NCI-H1436 treated with DMSO at 0.1 percent for 48 hours (cell line): ENCODE measurements at places on chromosomes 16 and 17.

DNA sequence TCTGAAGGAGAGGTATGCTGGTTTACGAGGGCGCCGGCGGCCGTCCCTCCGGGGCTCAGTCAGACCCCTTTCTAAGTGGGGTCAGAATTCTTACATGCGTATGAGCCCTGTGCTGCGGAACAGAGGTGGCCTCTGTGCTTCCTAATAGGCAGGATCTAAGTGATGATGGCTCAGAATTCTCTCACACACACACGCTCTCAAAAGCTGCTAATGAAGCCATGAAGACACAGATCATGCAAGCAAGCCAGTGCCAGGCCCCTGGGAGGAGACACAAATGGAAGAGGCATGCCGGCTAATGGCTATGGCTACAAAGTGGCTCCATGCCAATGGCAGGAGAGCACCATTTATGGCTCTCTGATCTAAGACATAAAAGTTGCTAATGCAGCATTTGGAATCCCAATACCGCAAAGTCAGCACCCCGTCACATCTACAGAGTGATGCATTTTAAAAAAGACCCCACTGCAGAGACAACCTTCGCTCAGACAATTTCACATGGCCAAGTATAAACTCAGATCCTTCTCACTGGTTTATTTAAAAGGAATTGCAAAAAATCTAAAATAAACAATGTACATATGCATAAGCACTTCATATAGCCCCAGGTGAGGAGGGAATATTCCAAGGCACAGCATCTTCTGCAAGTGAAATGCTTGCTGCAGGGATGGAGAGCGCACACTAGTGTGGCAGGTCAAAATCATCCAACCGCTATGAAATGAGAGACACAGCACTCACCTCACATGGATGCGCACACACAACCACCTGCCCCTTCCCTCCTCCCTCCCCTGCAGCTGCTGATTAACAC, 24.5 kb downstream of the NPLOC4 start:
- no peak for DNase-seq

- DNase-seq, result no peak
Observed at GRCh38 chr17:79923974-79924638, 84.9 kb upstream of the CBX4 start.

- no peak for DNase-seq
Observed at GRCh38 chr16:49600536-49600935, 226.9 kb downstream of the C16orf78 start.

DNA sequence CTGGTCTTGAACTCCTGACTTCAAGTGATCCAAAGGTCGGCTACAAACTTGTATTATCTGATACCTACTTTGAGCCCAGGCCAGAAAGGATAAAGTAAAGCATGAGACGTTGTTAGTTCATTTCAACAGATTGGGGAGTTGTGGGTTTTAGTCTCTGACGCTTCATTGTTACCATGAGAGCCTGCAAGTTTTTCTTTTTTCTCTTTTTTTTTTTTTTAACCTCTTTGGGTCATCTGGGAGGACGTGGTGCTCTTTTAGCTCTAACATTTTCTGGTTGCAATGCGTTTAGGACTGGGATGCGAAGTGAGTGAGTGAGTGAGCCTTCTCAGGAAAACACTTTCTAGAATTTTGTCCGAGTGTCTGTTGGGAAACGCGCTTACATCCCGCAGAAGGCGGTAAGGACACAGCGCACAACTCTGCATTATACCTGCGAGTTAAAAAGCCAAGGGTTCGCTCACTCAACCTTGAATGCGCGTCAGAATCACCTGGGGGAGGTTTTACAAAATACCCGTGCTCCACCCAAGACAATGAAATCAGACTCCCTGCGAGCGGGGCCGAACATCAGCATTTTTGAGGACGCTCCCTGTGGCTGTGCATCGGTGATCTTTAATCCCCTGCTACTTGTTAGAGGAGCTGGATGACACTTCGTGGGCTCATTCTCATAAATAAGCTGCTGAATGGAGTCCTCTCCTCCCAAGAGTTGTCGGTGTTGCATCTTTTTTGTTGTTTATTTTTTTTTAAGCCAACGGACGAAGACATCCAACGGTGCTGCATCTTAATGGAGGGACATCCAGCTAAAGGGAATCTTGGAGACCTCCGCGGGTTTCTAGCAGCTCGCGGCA, 629 bp upstream of the RNF135 start:
- DNase-seq, result no peak

DNA sequence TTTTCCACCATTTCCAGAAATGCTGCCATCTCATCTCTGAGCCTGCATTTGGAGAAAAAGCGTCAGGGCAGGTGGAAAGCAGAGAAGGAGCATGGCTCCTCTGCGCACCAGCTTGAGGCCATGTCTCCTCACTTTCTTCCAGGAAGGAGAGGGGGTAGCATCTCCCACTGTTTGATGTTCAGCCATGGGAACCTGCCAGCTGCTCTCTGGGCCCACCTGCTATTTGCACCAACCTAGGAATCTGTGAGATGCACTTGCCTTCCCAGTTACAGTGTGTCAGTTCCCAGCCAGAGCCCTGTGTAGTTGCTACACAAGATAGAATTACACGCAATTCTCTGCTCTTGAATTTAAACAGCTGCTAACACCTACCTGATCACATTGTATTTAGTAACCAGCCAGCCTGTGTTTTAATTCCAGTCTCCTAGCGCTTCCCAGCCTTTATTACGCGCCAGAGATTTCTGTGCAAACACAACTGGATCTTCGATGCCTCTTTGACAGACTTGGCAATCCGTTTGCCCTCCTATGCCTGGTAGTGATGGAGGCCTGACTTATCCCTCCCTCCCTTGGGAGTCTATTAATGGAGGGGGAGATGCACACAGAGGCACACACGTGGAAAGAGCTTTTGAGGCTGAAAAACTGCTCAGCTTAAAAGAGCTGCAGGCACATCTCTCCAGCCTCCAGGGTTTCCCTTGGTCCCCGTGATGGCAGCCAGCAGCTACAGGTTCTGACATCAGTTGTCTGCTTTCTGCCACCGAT, 98.1 kb upstream of the SEC14L1 start:
- peak; percentile 70 for DNase-seq

DNA sequence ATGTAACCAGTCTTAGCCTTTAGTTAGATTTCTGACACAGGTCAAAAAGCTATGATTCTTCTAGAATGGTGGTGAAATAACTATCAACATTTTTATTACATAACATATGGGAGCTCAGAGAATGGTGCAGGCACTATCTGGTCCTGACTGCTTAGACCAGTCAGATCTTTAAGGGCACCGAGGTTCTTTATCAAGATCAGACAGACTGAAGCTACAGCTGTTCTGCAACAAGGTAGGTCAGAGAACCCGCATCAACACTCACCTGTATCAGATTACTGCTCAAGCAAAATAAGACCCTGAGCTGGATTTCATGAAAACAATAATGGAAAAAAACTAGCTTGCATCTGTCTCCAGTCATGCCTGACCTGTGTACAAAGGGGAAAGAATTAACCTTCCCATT, 160.4 kb downstream of the KCNJ2 start:
- no peak for DNase-seq

DNA sequence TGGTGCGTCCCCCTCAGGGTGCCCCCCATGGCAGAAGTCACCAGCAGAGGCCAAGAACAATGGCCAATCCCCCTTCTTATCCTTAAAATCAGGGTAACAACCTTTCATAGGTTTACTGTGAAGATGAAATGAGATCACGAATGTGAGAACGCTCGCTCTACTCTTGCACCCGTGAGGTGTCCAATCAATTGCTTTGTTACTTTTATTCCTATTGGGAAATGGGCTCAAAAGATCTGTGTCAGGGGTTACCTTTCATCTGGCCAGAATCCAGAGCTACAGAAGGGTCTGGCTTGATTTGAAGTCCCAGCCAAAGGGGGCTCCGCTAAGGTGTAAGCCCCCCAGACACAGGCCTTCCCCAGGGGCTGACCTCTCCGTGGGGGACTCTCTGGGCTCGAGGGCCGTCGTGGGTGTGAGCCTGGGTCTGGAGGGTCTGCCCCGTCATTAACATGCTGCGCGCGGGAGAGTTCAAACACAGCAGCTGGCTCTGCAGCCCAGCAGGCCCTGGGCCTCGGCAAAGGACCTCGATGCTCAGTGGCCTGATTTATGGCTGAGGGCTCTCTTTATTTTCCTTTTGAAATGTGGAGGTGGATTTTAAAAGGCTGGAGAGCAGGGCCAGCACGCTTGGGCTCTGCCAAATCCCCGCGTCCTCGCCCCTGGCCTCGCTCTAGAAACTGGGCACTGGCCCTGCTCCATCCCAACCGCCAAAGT, 10.4 kb downstream of the ABR start:
- DNase-seq, result no peak

DNA sequence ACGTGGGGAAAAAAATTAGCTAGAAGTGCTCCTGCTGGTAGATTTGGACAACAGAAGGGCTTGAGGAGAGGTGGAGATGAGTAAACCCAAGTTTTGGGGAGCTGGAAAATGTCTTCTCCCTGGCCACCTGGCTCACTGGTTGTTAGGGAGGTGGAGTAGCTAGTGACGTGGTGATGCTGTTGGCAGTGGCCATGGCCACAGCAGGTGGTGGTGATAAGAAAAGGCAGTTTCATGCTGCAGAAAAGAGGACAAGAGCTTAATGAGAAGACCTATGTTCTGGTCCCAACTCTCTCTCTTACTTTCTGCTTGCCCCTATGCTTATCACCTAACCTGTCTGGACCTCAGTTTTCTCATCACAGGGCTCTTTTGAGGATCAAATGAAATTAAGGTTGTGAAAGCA, 223.5 kb upstream of the N4BP1 start:
- DNase-seq, result no peak

DNA sequence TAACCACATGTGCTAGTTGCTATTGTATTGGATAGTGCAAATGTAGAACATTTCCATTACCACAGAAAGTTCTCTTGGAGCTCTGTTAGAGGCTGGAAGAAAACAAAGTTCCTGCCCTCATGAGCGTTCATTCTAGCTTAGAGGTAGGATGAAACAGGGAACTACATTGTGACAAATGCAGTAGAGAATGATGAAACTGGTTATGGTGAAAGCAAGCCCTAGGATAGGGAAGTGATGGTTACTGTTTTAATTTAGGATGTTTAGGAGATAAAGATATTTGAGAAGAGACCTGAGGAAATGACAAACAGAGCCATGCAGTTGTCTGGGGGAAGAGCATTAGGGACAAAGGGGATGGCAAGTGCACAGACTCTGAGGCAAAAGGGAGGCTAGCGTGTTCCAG, 50.7 kb downstream of the AATF start:
- no peak for DNase-seq

DNA sequence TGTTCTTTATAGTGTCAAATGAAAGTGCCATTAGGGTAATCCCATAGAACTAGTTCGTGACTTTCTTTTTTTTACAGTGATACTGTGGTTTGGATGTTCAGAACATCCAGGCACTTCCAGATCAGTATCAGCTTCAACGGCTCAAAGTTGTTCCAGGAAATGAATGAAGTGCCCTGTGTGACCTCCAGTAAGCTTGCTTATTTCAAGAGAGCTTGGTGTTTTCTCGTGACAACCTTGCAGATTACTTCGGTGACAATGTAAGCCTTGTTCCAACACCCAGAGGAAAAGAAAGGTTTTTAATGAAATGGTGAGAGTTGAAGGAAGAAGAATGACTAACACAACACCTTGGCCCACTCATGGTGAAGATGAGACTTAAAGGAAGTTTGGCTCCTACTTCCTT, 16.0 kb upstream of the KCNJ16 start:
- DNase-seq, result no peak

- DNase-seq, result no peak
Observed at GRCh38 chr16:83952587-83952939, 477 bp upstream of the OSGIN1 start.

GRCh38 chr16:83924686-83925085, 25.8 kb downstream of the MLYCD start:
- DNase-seq, result no peak

- DNase-seq, result no peak
Observed at GRCh38 chr17:48255759-48256158, 148.2 kb downstream of the SNX11 start.

- no peak for DNase-seq
Observed at GRCh38 chr17:65455972-65456343, 105.5 kb downstream of the AXIN2 start.

DNA sequence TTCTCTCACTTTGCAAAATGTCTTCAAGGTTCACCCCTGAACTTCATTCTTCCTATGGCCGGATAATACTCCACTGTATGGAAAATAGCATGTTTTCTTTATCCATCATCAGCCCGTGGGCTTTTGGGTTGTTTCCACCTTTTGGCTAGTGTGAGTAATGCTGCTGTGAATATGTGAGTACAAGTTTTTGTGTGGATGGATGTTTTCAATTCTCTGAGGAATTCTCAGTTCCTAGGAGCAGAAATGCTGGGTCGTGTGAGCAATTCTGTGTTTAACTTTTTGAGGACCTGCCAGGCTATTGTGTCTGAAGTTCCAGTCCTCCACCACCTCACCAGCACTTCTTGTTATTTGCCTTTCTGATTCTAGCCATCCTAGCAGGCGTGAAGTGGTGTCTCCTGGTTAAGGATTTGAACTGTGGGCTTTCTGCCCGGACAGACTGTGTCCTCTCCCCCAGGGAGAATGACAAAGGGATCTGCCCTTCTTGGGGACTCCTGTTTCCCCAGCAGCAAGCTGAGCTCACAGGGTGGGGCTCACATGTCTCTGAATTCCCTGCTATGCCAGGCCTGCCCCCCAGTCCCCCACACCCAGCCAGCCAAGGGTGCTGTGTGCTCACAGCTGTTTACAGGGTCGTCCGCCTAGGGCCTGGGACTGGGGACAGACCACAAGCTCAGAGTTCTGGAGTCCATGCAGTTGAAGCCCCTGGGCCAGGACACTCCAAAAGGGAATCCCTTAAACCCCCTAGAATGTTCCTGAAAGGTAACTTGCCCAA, 92.2 kb upstream of the CIBAR2 start:
- no peak for DNase-seq

GRCh38 chr17:67157732-67158639, 87.0 kb downstream of the HELZ start:
- peak; percentile 33 for DNase-seq

DNA sequence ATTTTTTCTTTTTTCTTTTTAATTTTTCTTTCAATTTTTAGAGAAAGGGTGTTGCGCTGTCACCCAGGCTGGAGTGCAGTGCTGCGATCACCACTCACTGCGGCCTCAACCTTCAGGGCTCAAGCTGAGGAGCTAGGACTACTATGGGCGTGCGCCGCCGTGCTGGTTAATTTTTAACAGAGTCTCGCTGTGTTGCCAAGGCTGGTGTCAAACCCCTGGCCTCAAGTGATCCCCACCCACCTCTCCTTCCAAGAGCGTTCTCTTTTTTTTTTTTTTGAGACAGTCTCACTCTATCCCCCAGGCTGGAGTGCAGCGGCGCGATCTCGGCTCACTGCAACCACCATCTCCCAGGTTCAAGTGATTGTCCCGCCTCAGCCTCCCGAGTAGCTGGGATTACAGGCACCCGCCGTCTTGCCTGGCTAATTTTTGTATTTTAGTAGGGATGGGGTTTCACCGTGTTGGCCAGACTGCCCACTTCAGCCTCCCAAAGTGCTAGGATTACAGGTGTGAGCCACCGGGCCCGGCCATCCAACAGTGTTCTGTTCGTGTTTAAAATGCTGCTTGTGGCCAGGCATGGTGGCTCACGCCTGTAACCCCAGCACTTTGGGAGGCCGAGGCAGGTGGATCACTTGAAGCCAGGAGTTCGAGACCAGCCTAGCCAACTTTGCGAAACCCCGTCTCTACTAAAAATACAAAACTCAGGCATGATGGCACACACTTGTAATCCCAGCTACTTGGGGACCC, 14.5 kb upstream of the RPL13 start:
- no peak for DNase-seq
